ENCODE measurements at places on chromosomes 2 and 18.
A peak's percentile ranks its signal among the peaks of the same experiment; 100 is the strongest.

DNA sequence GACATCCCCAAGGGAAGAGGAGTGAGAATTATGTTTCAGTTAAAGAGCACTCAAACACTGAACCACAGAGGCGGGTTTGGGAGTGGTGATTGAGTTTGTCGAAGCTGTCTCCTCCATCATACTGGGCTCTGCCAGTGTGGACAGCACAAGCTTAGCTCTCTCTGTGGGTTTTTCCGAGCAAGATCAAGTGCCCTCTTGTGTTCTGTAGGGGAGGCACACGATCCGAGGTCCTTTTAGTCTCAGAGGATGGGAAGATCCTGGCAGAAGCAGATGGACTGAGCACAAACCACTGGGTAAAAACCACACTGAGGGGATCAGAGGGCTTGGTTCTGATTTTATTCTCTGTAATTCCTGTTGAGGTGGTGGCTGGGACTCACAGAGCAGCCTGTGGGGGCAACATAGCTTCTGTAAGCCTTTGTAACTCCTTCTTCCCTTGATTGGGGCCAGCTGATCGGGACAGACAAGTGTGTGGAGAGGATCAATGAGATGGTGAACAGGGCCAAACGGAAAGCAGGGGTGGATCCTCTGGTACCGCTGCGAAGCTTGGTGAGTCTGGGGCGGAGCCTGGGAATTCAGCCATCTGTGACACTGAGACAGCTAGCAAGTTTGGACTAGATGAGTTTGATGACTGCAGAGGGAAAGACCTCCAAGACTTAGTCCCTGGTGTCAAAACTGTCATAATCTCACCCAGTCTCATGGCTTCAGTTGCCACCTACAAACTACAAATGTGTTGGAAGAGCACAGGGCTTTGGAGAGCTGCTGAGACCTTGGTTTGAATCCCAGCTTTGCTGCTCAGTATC lies 2.0 kb downstream of the NAGK start:
- peak; percentile 45 for DNase-seq

- peak; percentile 48 for DNase-seq
Observed at GRCh38 chr18:23071285-23071684, 64.0 kb upstream of the CABLES1 start.

DNA sequence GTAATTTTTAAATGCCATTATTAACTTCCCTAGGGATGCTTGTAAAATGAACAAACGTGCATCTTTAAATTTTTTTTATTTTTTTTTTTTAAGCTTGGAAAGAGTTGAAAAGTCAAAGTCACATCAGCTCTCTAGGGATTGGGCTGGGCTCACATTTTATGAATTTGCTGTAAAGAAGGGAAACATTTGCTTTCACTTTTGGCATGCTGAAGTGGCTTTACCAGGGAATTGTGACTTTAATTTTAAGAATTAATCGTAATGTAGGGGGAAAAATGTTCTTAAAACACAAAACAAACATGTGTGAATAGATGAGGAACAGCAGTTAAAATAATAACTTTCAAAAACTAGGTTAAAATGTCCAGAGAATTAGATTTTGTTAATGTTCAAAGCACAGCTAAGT lies 123.0 kb downstream of the AGAP1 start:
- no peak for DNase-seq

DNA sequence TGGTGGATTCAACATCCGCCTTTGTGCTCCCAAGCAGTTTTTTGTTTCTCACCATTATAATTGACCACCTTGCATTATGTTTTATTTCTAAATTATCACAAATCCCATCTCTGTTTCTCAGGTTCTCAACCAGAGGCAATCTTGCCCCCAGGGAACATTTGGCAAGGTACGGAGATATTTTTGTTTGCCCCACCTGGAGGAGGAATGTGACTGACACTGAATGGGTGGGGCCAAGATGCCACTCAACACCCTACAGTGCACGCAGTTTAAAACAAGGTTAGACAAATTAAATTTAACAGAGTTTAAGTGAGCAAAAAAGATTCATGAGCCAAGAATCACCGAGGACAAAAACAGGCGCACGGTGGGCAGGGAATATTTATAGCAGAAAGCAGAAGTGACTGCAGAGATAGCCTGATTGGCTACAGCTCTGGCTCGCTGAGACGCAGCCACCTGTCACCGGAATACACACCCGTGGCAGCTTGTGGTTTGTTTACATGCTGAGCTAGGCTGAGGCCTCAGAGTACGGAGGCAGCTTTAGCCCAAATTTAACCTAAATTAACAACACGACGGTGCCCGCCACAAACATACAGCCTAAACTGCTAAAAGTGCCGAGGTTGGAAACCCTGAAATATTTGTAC lies 150.0 kb upstream of the ALKAL2 start:
- no peak for DNase-seq

GRCh38 chr2:11745613-11746375 lies 638 bp upstream of the LPIN1 start:
- DNase-seq = no peak

- no peak for DNase-seq
Observed at GRCh38 chr2:65368468-65368867, 63.9 kb downstream of the SPRED2 start.

DNA sequence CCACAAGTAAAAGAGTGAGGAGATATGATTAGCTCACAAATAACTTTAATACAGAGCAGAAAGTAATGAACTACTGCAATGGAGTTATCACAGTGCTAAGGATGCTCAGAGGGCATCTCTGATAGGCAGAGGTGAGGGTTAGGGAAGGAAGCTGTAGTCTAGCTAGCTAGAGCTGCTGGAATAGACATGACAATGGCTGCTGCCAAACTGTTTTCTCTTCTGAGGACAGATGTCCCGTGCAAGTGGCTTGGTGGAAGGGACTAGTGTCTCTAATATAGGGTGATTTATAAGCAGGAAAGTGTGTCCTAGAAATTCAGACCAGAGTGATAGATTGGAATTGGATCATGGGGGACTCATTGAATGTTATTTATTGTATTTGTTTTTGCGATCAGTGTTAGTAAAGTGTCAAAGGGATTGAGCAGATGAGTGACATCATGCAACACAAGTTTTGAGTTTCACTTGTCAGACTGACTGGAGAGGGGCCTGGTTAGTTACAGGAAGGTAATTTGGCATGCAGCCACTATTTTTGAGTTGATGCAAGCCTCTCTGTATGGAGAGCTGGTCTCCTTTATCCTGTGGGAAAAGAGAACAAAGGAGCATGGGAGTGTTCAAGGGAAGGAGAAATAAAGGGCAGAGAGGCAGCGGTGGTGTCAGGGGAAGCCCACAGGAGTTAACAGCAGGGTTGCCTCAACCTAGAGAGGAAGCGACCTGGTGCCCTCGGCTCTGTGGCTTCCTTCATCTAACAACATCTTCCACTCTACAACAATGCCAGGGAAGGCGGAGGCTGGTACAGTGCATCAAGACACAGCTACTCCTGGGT lies 1.9 kb downstream of the CTLA4 start:
- no peak for DNase-seq

DNA sequence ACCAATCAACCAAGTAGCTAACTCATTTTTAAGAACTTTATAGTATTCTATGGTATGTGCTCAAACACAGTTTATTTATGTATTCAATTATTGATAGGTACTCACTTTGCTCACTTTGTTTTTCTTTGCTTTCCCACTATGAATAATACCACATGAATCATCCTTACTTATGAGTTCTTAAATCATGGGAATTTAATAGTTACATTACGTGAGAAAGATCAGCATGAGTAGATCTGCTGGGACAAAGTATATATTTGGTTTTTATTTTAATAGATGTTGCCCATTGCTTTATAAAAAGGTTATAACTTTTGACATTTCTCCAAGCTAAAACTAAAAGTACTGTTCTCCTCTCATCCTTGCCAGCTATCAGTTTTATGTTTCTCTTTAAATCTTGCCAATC lies 390.7 kb downstream of the LRATD1 start:
- DNase-seq = peak; percentile 41

- no peak for DNase-seq
Observed at GRCh38 chr2:101022221-101022620, 20.1 kb downstream of the RPL31 start.

All from fibroblast of skin of abdomen (primary cell).